ENCODE measurements at places on chromosomes 6 and 20.

DNA sequence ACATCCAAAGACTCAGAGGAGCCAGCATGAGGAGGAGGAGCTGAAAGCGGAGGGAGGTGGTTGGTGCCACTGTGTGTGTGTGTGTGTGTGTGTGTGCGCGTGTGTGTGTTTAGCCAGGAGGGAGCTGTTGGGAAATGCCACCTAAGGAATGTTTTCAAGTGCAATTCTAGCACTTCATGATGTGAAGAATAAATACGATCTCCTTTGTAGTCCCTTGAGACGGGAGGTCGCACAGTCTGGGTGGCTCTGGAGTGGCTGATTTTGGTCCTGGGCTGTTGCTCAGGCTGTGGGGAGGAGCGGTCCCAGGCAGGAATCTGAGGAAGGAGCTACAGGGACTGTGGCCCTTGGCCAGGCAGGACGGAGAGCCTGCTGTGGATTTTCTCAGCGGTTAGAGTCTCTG is 93.7 kb downstream of the PPP1R14C start:
- no peak for DNase-seq

GRCh38 chr6:73043446-73043845 is 181.8 kb downstream of the KHDC1L start:
- no peak for DNase-seq

DNA sequence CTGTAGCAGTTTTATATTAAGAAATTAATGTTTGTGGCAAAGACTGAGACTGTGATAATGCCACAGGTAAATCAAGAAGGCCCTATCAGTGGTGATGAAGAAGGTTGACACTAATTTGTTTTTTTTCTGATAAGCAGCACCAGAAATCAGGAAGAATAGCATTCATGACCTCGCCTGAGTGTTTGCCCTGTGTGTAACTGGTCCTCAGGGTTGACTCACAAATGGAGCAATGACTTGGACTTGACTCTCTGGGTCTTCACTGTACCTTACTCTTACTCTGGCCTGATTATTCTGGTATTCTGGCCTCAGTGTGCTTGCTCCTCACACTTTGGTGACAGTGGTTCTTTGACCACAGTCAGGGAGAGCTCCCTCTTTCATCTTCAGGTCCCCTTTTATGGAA is 243.9 kb downstream of the HAO1 start:
- DNase-seq = no peak

- no peak for DNase-seq
These were observed 1380.8 kb downstream of the GRIK2 start for GRCh38 chr6:102774326-102774725.

- no peak for DNase-seq
These were observed 10.2 kb downstream of the UBE3D start for GRCh38 chr6:83055366-83055964.

GRCh38 chr6:110814102-110815014 is 911 bp downstream of the CDK19 start:
- DNase-seq = peak; percentile 28

- no peak for DNase-seq
These were observed 136.5 kb upstream of the CDH4 start for GRCh38 chr20:61115364-61116065.

DNA sequence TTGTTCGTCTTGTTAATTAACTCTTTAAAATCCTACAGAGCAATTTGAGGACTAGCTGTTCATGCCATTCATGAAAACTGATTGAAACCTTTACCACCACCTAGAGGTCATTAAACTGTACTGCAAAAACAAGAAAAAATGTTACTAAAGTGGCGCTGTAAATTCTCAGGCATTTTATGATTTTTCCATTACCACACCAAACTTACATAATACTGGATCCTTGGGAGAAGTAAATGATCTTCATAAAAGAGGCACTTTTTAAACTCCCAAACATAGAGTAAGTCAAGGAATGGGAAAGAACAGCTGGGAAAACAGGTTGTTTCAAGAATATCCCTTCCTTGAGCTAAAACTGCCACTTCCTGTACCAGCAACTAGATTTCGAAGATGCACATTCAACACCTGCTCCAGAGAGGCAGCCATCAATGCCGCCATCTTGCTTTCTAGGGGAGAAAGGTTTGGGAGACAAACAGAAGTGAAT is 54.3 kb downstream of the MYLIP start:
- no peak for DNase-seq

- DNase-seq = no peak
These were observed 40.2 kb upstream of the IFNGR1 start for GRCh38 chr6:137259349-137259748.
